ENCODE measurements at places on chromosomes 5 and 9.
A peak's percentile ranks its signal among the peaks of the same experiment; 100 is the strongest.

GRCh38 chr9:37464426-37465248 lies 613 bp downstream of the ZBTB5 start:
- DNase-seq = peak; percentile 87

DNA sequence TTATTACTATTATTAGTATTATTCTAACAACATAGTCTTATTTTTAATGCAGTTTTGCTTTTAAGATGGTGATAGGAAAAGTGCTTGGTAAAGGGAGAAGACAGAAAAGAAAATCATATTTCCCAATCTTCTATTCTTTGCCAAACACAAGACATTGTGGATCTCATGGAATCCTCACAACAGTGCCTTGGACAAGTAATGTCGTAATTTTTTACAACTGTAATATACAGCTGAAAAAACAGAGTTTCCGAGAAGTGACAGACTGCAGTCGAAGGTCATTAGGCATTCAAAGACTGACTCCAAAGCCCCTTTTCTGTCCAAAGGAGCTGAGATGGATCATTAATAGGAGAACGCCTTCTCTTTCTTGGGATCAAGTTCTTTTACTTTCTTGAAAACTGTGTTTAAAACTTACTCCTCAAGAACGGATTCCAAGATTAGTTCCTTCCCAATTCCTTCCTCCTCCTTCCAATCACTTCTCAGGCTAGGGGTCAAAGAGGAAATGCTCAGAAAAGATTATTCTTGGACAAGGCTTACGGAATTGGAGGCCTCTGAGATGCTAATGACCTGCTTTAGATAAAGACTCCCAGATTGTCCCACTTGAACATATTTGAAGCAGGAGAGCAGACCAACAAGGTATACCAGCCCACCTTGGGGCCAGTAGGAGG lies 24.3 kb upstream of the TRIM32 start:
- no peak for DNase-seq

- DNase-seq = no peak
Measured at GRCh38 chr9:2936221-2936620, 92.3 kb upstream of the PUM3 start.

GRCh38 chr5:170565072-170565471 lies 61.3 kb downstream of the KCNIP1 start:
- DNase-seq = peak; percentile 11

DNA sequence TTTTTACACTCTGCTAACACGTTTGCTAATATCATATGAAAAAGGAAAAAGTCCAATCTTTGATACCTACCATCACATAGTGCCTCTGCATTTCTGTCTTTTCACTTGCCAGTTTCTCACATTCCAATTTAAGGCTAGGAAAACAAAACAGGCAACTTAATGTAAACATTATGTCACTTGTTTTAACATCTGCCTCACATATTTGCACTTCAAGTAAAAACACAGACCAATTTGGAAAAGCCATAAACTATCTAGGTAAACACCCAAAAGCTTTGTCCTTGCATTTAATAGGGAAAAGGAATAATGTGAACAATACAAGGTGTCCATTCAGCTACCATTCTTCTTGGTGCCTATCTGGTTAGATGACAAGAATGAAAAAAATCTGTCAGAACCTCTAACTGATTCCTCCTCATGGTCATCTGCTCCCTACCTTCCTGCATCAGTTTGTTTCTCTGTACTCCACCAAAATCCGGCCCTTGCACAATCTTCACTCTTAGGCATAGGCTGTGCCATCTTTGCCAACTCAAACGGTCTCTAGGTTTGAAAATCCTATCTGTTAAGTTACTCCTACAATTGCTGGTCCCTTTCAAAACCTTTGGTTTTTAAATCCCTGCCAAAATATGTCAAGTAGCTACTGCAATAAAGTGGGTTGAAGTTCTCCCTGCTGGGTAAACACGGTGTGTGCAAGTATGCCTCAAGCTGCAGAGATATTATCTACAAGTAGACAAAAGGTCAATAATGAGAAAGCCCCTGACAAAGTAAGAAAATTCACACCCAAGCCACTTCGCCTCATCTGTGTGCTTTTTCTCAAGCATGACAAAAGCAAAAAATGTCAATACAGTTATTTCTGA lies 3.4 kb downstream of the TLE1 start:
- peak; percentile 50 for DNase-seq

DNA sequence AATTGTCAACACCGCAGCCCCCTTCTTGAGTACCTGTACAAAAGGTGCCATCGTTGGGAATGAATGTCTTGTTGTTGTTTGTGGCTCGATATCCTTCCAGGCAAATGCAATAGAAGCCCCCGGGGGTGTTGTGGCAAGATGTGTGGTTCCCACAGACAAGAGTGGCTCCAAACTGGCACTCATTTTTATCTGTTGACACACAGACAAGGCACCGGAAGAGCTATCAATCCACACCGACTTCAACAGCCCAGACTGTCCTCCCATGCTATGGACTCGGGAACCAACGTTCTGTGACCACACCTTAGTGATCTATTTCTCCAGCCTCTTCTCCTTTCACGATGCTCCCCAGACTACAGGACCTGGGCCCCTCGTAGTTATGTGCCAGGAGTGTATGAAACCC lies 25.9 kb downstream of the SUSD1 start:
- DNase-seq = no peak

- DNase-seq = peak; percentile 67
Measured at GRCh38 chr5:141001446-141001843, 35.2 kb downstream of the PCDHAC2 start.

DNA sequence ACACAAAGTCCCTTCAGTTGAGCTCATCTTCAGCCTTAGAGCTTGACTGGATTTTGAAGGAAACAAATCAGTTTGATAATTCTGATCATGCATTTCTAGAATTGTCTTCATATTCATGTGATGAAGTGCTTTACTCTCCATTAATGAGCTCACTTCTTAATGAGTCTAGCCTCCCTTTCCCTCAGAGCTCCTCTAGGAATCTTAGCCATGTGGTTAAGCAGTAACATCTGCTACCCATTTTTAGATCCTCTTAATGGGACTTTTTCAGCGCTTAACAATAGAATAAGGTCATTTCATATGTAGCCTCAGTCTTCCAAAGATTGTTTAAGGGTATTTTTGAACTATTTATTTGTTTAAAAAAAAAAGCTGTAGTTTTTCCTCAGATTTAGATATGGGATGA lies 36.9 kb upstream of the LURAP1L start:
- DNase-seq = no peak

DNA sequence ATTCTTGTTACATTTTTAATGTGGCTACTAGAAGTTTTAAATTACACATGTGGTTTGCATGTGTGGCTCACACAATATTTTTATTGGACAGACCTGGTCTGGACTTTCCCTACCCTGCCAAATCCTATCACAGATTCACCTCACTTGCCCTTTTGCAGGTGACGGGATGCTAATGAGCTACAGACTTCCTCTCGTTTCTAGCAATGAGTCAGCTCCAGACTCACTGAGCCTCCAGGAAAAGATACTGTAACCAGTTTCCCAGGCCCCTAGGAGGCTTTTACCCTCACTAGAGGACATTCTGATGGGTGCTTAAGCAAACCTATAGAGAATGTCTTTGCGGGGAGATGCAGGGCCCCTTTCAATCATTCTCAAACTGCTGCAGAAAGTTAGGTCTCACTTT lies 135.4 kb downstream of the WDR41 start:
- DNase-seq = no peak

All from NCI-H1417 (cell line).